Choroid plexus epithelial cell (primary cell): ENCODE measurements at places on chromosomes 6 and 20.

GRCh38 chr6:119145111-119145510, 66.6 kb upstream of the FAM184A start:
- no peak for DNase-seq

GRCh38 chr6:109791301-109791700, 100.2 kb downstream of the FIG4 start:
- DNase-seq, result no peak

DNA sequence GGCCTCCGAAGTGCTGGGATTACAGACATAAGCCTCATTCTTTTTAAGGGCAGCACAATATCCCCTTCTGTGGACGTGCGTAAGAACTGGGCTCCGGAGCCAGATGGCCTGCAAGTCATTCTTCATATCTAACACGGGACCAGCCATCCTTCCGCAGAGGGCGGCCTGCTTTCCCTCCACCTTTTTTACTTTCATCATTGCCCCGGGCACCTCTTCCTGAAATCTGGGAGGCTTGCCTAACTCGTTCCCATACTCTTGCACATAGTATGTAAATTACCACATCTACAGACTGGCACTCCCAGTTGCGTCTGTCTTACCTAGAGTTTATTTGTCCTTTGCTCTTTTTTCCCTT, 29.9 kb upstream of the SLC23A2 start:
- no peak for DNase-seq

DNA sequence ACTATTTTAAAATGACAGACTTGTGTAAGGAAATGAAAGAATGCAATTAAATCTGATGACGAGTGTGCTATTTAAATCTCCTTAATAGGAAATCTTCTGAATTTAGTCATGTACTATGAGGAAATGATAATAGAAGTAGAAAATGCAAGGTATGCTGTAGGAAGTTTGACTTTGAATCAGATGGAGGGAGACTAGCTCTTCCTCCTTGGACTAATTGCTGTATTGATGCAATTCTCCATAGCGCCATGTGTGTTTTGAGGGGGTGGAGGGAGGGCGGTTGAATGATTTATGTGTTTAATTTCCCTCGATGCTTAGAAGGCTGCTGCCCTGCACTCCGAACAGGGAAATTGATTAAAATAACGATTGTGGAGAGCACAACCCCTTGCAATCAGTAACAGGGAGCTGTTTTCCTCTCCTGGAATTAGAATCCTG, 214.4 kb upstream of the PRND start:
- peak; percentile 79 for DNase-seq

DNA sequence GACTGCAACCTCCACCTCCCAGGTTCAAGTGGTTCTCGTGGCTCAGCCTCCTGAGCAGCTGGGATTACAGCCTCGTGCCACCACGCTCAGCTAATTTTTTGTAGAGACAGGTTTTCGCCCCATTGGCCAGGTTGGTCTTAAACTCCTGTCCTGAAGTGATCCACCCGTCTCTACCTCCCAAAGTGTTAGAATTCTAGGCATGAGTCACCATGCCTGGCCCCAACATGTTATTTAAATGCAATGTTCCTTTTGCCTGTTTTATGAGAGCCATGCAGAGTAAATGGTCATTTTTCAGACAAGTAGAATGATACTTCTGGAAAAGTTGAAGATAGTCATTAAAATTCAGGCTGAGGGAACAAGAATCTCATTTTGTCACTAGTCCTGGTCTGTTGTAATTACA, 43.8 kb upstream of the RPS6KA2 start:
- no peak for DNase-seq
